ENCODE measurements at places on chromosomes 3 and 15.

GRCh38 chr15:63736287-63736686 is 97.5 kb downstream of the HERC1 start:
- DNase-seq, result no peak

DNA sequence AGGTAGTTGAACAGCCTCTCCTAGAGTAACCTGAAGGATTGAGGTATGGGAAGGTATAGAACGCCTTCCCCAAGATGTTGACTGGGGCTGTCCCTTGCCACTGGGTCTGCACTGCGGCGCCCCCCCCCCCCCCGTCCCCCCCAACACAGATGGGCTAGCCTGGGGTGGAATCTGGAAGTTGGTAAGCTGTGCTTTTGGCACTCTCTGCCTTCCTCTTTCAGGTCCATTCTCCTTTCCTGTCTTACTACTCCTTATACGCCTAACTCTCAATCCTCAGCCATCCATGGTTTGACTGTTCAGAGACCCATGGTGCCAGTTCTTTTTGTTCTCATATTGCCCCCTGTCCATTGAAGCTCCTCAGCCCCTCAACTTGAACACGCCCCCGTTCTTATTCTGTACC is 42.8 kb downstream of the MAP2K1 start:
- no peak for DNase-seq

- DNase-seq, result no peak
Observed at GRCh38 chr3:190281308-190282051, 40.8 kb downstream of the CLDN1 start.

DNA sequence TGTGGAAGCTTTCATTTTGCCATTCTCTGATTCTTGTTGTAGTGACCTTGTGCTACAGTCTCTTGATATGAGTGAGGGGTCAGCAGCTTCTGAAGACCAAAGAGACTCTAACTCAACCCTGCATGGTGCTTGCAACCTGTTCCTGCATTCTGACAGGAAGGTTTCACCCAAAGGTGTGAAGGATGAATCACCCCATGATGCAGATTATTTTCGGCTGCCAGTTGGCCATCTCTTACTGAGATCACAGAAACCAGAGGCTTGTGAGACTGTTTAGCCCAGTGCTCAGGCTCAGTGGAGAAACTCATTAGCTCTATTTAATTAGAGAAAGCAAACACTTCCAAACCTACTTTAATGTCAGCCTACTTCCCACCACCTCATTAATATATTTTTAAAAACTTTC is 29.2 kb upstream of the TPRG1 start:
- peak; percentile 17 for DNase-seq
